ENCODE measurements at places on chromosomes 3 and 15.

- no peak for DNase-seq
These were observed 397.9 kb upstream of the GOLIM4 start for GRCh38 chr3:168493412-168494205.

GRCh38 chr15:32668942-32669341 is 27.4 kb downstream of the SCG5 start:
- DNase-seq, result no peak

DNA sequence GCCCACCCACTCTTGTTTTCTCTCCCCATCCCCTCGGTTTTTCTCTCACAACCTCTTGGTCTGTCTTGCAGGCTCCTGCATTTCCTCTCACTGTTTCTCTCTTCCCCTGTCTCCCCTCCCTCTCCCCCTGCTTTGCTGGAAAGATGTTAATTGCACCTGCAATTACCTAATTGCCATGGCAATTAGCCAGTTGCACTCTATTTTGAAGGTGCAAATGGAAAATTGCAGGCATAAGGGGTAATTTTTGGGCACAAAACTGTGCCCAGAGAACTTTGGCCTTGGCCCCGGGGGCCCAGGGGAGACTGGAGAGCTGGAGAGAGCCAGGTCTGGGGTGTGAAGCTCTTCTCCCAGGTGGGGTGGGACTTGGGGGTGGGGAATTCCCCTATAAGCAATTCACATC is 164.5 kb upstream of the TLE3 start:
- DNase-seq, result no peak

GRCh38 chr3:46400000-46400734 is 6.7 kb downstream of the CCR5AS start:
- DNase-seq, result no peak

GRCh38 chr3:81279481-81280379 is 481.7 kb downstream of the GBE1 start:
- no peak for DNase-seq

DNA sequence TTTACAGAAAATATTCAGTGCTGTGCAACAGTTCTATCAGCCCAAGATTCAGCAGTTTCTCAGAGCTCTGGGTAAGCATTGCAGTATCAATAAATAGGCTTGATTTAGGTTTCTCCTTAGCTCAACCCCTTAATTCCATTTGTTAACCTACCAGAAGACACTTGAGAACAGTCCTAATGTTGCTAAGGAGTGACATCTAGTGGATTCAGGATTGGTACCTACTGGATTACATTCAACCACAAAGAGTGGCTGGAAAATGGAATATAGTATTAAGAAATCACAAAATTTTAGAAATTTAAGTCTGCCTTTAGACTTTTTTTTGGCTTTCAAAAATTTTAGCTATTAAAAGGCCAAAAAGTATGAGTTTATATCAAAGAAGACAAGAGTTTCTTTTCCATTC is 34.7 kb downstream of the POLG start:
- no peak for DNase-seq

- DNase-seq, result no peak
These were observed 2.4 kb upstream of the PDCD6IP start for GRCh38 chr3:33795856-33796536.

GRCh38 chr3:43733459-43734384 is 43.0 kb downstream of the ABHD5 start:
- no peak for DNase-seq

- no peak for DNase-seq
These were observed 899.8 kb downstream of the MCTP2 start for GRCh38 chr15:95131131-95131556.

- DNase-seq, result no peak
These were observed 156.9 kb upstream of the PRICKLE2 start for GRCh38 chr3:64382153-64382552.

DNA sequence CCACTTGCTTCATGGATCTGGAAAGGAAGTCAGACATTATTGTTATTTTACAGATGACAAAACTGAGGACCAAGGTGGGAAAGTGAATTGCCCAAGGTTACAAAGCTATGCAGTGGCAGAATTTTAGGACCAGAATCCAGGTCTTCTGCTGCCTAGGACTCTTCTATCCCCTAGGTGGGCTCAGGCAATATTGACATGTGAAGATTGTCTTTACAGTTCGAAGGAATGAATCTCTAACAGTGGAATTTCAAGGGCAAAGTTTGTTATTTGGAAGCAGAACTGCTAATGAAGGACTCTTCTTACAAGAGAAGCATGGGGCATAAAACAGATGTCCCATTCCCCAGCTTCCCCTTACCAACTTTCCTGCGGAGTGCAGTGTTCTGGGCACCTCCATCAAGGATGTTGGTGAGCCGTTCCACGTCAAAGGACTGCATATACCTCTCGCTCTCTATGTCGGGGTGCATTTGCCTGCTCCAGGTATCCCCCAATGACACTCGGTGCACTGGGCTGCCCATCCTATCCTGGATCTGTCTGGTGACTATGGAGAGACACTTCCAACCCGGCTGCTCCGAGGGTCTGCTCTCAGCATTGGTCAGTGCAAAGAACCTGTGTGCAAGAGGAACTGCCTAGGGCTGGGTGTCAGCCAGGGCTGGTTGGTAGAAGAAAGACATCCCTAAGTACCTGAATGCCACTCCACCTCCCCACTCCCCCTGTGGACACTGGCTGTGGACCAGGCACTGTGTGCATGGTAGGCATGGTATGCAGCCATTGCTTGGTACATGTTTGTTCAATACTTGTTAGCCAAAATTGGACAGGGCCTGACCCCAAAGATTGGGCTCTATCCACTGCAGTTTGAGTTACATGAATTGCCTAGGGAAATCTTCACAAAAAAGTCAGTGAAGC is 2.1 kb downstream of the ACOX2 start:
- DNase-seq, result no peak

GRCh38 chr3:149391960-149392359 is 14.5 kb upstream of the TM4SF1 start:
- DNase-seq, result no peak

- no peak for DNase-seq
These were observed 21.8 kb downstream of the PCOLCE2 start for GRCh38 chr3:142866841-142867631.

GRCh38 chr3:33437556-33438283 is 2.5 kb downstream of the UBP1 start:
- DNase-seq, result no peak
